Motor neuron (in vitro differentiated cells): ENCODE measurements at places on chromosomes 5 and 9. TPM values are rescaled to one million over a fixed set of nuclear protein-coding genes. Genes with fewer than 3 reads are reported as not detected.

The SVEP1 gene
- 0.66 and 1.2 TPM in 2 replicates for total RNA-seq

The SH3RF2 gene
- total RNA-seq = 0.42 TPM in 1 of 2 replicates, not detected in the other

The CCNO gene
- total RNA-seq = 0.59 and 0.71 TPM in 2 replicates

The DAB2IP gene
- 18.9 and 20.1 TPM in 2 replicates for total RNA-seq

The C9orf50 gene
- not detected in 2 replicates for total RNA-seq

The PGM5 gene
- total RNA-seq = 0.67 and 0.73 TPM in 2 replicates

The GABRA6 gene
- total RNA-seq = not detected in 2 replicates
